ENCODE measurements at places on chromosomes 12 and 14. TPM values are rescaled to one million over a fixed set of nuclear protein-coding genes. Genes with fewer than 3 reads are reported as not detected.

CPNE8 gene
- 4.5 TPM for polyA plus RNA-seq

ANKLE2 gene
- 36.5 TPM for polyA plus RNA-seq

MYL6B gene
- 57.3 TPM for polyA plus RNA-seq

PRPF40B gene
- polyA plus RNA-seq = 19.9 TPM

NYNRIN gene
- polyA plus RNA-seq = 4.8 TPM

WSCD2 gene
- 0.72 TPM for polyA plus RNA-seq

KRT82 gene
- polyA plus RNA-seq = not detected

TRHDE gene
- 0.04 TPM for polyA plus RNA-seq

ITGB7 gene
- 8.0 TPM for polyA plus RNA-seq

SPPL3 gene
- 29.3 TPM for polyA plus RNA-seq

FOXN4 gene
- polyA plus RNA-seq = not detected

TTC9 gene
- 67.9 TPM for polyA plus RNA-seq

TGM1 gene
- 609 TPM for polyA plus RNA-seq

APOF gene
- not detected for polyA plus RNA-seq

LBHD2 gene
- not detected for polyA plus RNA-seq

KRT79 gene
- 1.8 TPM for polyA plus RNA-seq

FLRT2 gene
- 2.1 TPM for polyA plus RNA-seq

OTOGL gene
- polyA plus RNA-seq = 0.11 TPM

VWF gene
- polyA plus RNA-seq = 38.4 TPM

HPD gene
- 0.31 TPM for polyA plus RNA-seq

ACSM4 gene
- polyA plus RNA-seq = not detected

LDHB gene
- 92.1 TPM for polyA plus RNA-seq

OTX2 gene
- polyA plus RNA-seq = not detected

PARP2 gene
- 13.3 TPM for polyA plus RNA-seq

MARS1 gene
- polyA plus RNA-seq = 106 TPM

ARID2 gene
- 8.5 TPM for polyA plus RNA-seq

NANOG gene
- polyA plus RNA-seq = under 0.01 TPM

ETFBKMT gene
- polyA plus RNA-seq = 0.84 TPM

GYS2 gene
- polyA plus RNA-seq = 4.7 TPM

CIDEB gene
- polyA plus RNA-seq = 24.3 TPM

NUBPL gene
- 1.7 TPM for polyA plus RNA-seq

RNASE2 gene
- 0.46 TPM for polyA plus RNA-seq

RNU4-1 gene
- polyA plus RNA-seq = not detected

KIF5A gene
- 0.24 TPM for polyA plus RNA-seq

RHEBL1 gene
- polyA plus RNA-seq = 0.39 TPM

CPNE6 gene
- polyA plus RNA-seq = 0.06 TPM

C12orf50 gene
- not detected for polyA plus RNA-seq

SDR9C7 gene
- 9.4 TPM for polyA plus RNA-seq

ART4 gene
- 0.14 TPM for polyA plus RNA-seq

RASSF9 gene
- 2.4 TPM for polyA plus RNA-seq

PPTC7 gene
- polyA plus RNA-seq = 9.4 TPM

PMCH gene
- polyA plus RNA-seq = not detected

ANKRD33 gene
- polyA plus RNA-seq = not detected

STYK1 gene
- polyA plus RNA-seq = 5.4 TPM

CDH24 gene
- polyA plus RNA-seq = 7.4 TPM

TMTC3 gene
- polyA plus RNA-seq = 4.0 TPM

TRIM9 gene
- polyA plus RNA-seq = 0.06 TPM

JDP2 gene
- 13.4 TPM for polyA plus RNA-seq

TSPAN11 gene
- polyA plus RNA-seq = 0.42 TPM

FGD4 gene
- polyA plus RNA-seq = 3.7 TPM

GALNT9 gene
- not detected for polyA plus RNA-seq

IFT81 gene
- 3.5 TPM for polyA plus RNA-seq

KRT6A gene
- 7,628 TPM for polyA plus RNA-seq

FIGNL2 gene
- 0.08 TPM for polyA plus RNA-seq

AICDA gene
- polyA plus RNA-seq = not detected
